T-helper 17 cell (primary cell): ENCODE measurements at places on chromosomes 11 and 22.

DNA sequence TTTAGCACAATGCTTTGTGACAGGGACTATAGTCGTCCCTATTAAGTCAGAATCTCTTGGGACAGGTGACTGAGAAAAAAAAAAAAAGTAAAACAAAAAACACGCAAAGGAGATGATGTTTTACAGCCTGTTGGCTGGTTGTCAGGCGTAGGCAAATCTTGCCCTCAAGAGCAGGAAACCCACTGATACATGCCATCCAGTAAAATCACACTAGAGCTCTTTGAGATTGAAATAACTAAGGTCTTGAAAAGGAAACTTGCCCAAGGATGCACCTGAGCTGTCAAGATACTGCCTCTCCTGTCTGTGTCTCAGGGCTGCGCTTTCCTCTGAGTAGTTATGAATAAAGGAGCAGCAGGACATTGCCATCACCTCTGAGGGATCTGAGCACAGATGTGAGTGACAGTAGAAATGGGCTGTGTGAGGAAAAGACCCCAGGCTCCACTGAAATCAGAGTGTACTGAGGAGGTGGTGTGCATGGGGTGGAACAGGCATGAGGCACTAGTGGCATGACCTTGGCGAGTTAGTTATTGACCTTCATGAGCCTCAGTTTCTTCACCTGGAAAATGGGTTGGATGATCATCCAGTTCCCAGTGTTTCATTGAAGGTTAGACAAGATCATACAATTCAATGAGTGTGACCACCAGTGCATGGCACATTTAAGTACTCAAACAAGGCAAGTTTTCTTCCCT, 23.3 kb downstream of the MICAL2 start:
- peaks cover 25% of the 10 kb centered on the region for H3K4me1 ChIP-seq
- H3K27ac ChIP-seq = peak overlapping the region; percentile 72
- no peaks in the 10 kb centered on the region for H3K27me3 ChIP-seq
- peak overlapping the region; percentile 56 for H3K4me3 ChIP-seq
- no peak for DNase-seq

- H3K4me1 ChIP-seq = no peaks in the 10 kb centered on the region
- peaks cover 58% of the 10 kb centered on the region for H3K27me3 ChIP-seq
- no peak for DNase-seq
These were observed 17.0 kb downstream of the DRD2 start for GRCh38 chr11:113458189-113458588.

DNA sequence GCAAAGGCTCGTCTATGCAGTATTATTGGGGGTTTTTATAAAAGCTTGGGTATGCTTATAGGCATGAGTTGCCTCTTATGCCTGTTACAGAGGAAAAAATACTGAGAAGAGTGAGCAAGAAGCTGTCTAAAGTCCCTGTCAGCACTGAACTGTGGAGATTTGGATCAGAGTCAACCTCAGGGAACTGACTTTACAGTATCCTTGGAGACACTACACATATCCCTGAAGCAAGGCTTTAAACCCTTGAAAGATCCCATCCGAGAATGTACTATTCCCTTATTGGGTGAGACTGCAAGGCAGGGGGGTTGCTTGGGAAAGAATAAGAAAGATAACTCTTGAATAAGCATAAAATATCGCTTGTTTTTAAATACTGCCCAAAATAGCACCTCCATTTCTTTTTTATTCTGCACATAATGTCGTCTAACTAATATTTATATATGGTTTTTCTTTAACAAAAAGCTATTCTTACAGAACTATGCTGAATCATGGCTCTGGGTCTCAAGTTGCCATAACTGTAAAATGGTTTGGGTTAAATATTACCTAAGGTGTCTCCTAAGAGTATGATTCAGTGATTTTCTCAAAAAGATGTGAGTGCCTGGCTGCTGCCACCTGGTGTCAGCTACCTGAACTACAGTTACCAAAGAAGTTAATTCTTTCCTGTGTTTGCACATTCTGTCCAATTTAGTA, 1062.8 kb downstream of the DLG2 start:
- no peaks in the 10 kb centered on the region for H3K4me1 ChIP-seq
- H3K27ac ChIP-seq = no peak overlapping the region
- DNase-seq = no peak

DNA sequence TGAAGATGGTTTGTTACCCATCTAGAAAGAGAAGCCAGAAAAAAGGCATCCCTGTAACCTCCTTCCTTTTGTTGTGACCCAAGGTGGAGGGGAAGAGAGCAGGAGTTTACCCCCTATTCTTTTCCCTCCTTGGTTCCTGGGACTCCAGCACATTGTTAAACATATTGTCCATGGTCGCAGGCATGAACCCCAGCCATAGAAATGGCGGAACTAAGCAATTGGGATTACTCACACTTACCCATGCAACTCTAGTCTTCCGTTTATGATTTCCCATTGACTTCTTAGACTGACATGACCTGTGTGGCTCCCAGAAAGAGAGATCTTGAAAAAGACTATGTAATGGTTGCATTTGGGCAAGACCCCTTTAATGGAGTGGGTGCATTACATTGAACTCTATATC, 45.4 kb downstream of the OR4C46 start:
- H3K27ac ChIP-seq = no peak overlapping the region
- no peaks in the 10 kb centered on the region for H3K4me1 ChIP-seq
- H3K4me3 ChIP-seq = no peak overlapping the region

- H3K27me3 ChIP-seq = no peaks in the 10 kb centered on the region
- DNase-seq = no peak
- peaks cover 3% of the 10 kb centered on the region for H3K36me3 ChIP-seq
- no peak overlapping the region for H3K27ac ChIP-seq
These were observed 22.1 kb downstream of the YPEL1 start for GRCh38 chr22:21713428-21714058.

DNA sequence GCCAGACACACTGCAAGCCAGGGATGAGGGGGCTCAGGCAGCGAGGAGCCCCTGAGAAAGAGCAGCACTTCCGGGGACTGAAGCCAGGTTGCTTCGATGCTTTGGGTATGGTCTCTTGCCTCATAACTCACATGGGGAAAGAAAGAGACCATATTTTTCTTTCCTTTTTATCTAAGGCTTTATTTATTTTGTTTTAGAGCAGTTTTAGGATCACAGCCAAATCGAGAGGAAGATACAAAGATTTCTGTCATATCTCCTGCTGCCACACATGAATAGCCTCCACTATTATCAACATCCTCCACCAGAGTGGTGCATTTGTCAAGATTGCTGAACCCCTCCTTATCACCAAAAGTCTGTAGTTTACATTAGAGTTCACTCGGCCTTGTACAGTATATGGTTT, 24.3 kb upstream of the ADSL start:
- no peak for DNase-seq
- no peaks in the 10 kb centered on the region for H3K27me3 ChIP-seq
- no peaks in the 10 kb centered on the region for H3K36me3 ChIP-seq
- H3K4me1 ChIP-seq = peaks cover 42% of the 10 kb centered on the region
- H3K4me3 ChIP-seq = no peak overlapping the region

GRCh38 chr11:72350752-72351151, 83.6 kb downstream of the CLPB start:
- H3K27me3 ChIP-seq = no peaks in the 10 kb centered on the region
- DNase-seq = no peak
- H3K4me1 ChIP-seq = peaks cover 14% of the 10 kb centered on the region
- H3K27ac ChIP-seq = no peak overlapping the region
- no peak overlapping the region for H3K4me3 ChIP-seq

- DNase-seq = no peak
- no peaks in the 10 kb centered on the region for H3K27me3 ChIP-seq
- H3K4me3 ChIP-seq = no peak overlapping the region
- H3K27ac ChIP-seq = no peak overlapping the region
These were observed 72.7 kb upstream of the PITPNB start for GRCh38 chr22:27991586-27992293.

GRCh38 chr11:117313828-117314768, 2.0 kb downstream of the BACE1 start:
- H3K27ac ChIP-seq = no peak overlapping the region
- H3K4me3 ChIP-seq = peak overlapping the region; percentile 80
- peaks cover 32% of the 10 kb centered on the region for H3K27me3 ChIP-seq
- peaks cover 16% of the 10 kb centered on the region for H3K4me1 ChIP-seq
- peaks cover 3% of the 10 kb centered on the region for H3K36me3 ChIP-seq

DNA sequence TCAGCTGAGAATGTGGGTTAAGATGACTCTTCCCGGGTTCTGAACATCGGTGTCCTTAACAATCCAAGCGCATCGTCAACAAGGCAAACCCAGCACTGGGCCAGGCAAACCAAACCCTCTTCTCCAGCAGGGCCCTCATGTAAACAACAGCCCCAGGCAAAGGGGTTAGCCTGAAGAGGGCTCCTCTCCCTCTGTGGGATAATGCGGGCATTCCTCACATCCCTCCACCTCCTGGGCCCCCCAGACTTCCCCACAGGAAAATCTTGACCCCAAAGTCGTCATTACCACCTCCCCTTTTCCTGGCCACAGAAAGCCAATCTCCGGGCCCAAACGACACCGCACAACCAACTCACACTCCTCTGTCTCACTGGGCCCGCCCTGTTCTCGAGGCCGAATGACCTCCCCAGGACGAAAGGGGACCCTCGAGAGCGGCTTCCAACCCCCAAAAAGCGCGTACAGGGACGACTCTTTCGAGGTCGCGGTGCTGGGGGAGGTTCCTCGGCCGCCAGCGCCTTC, 566 bp downstream of the DDB1 start:
- no peaks in the 10 kb centered on the region for H3K27me3 ChIP-seq
- peaks cover 7% of the 10 kb centered on the region for H3K36me3 ChIP-seq
- peak overlapping the region; percentile 98 for H3K27ac ChIP-seq
- H3K4me1 ChIP-seq = peaks cover 45% of the 10 kb centered on the region
- peak overlapping the region; percentile 94 for H3K4me3 ChIP-seq
- no peak for DNase-seq

- no peak overlapping the region for H3K4me3 ChIP-seq
- H3K4me1 ChIP-seq = peaks cover 1% of the 10 kb centered on the region
- DNase-seq = no peak
- no peaks in the 10 kb centered on the region for H3K36me3 ChIP-seq
These were observed 51.0 kb upstream of the BARX2 start for GRCh38 chr11:129324533-129325175.

DNA sequence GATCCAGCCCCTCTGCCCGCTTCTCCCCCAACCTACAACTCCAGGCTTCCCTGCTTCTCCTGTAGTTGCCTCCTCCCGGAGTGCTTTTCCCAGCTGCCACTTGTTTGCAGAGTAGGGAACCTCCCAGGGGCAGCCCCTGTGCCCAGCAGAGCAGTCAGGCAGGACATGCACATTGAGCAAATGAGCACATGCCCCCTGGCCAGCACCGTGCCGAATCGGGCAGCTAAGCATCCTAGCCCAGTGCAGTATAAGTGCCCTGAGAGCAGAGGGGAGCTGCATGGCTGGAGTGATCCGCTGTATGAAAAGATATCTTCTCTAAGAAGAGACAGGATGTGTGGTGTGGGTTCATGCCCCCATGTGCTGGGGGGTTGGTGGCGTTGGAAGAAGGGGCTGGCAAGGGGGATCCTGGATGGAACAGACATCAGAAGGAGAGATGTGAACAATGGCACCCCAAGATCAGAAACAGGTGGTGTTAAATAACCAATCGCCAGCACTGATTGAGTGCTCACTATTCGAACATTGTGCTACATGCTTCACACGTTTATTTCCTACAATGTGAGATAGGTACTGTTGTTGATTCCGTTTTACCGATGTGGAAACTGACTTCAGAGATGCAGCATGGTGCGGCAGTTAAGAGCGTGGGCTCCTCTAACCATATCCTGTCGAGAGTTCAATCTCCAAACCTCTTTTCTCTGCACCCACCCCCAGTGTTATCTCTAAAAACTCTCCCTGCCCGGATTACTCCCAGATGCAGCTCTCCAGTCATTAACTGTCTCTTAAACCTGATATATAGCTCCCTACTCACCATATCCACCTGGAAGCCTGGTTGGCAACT, 1.2 kb downstream of the AIP start:
- peaks cover 57% of the 10 kb centered on the region for H3K4me1 ChIP-seq
- peak overlapping the region; percentile 96 for H3K4me3 ChIP-seq
- DNase-seq = no peak
- peak overlapping the region; percentile 99 for H3K27ac ChIP-seq
- no peaks in the 10 kb centered on the region for H3K27me3 ChIP-seq

GRCh38 chr11:112481893-112482292, 221.2 kb upstream of the PLET1 start:
- no peak overlapping the region for H3K27ac ChIP-seq
- DNase-seq = no peak
- peaks cover 25% of the 10 kb centered on the region for H3K27me3 ChIP-seq
- H3K4me1 ChIP-seq = no peaks in the 10 kb centered on the region
- peaks cover 3% of the 10 kb centered on the region for H3K36me3 ChIP-seq

DNA sequence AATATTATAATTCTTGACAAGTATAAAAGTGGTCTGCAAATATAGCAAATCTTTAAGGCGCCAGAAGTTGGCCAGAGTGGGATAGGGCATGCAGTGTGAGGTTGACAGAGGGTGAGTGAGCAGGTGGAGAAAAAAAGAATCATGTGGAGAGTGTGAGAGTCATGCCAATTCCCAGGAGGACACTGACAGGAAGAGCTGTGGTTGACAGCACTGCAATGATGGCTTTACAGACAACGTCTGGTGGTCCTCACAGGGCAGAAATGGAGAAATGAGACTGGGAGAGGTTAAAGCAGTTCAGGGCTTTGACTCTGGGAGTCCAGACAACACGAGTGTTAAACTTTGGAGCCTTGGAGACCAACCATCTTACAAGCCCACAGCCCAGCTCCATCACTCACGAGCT, 34.9 kb downstream of the SERPIND1 start:
- H3K4me1 ChIP-seq = peaks cover 4% of the 10 kb centered on the region
- H3K27ac ChIP-seq = no peak overlapping the region
- DNase-seq = no peak
- H3K36me3 ChIP-seq = peaks cover 9% of the 10 kb centered on the region
- H3K27me3 ChIP-seq = no peaks in the 10 kb centered on the region

- no peak overlapping the region for H3K27ac ChIP-seq
- no peak for DNase-seq
- no peak overlapping the region for H3K4me3 ChIP-seq
- peaks cover 6% of the 10 kb centered on the region for H3K4me1 ChIP-seq
- H3K36me3 ChIP-seq = peaks cover 8% of the 10 kb centered on the region
These were observed 350 bp upstream of the KCTD14 start for GRCh38 chr11:78023426-78023825.

DNA sequence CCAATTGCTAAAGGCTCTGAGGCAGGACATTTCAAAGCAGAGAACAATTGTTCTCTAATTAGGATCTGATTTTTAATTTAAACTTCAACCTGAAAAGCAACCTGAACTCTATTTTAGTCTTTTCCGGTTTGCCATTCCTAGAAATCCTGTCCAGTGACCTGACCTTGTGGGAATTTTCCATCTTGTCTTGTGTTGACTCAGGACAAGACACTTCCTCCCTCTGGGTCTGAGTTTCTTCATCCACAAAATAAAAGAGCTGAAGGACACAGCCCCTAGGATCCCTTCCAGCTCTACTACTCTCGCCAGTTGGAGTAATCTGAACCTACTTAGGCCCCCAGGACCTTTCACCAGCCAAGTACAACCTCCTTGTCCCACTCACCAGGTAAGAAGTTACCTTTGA, 66.5 kb upstream of the POU2AF1 start:
- no peaks in the 10 kb centered on the region for H3K36me3 ChIP-seq
- H3K4me3 ChIP-seq = peak overlapping the region; percentile 25
- no peaks in the 10 kb centered on the region for H3K27me3 ChIP-seq
- DNase-seq = no peak
- peaks cover 19% of the 10 kb centered on the region for H3K4me1 ChIP-seq
- H3K27ac ChIP-seq = peak overlapping the region; percentile 79
